ENCODE measurements at places on chromosomes 12 and 14. TPM values are rescaled to one million over a fixed set of nuclear protein-coding genes. Genes with fewer than 3 reads are reported as not detected.
A peak's percentile ranks its signal among the peaks of the same experiment; 100 is the strongest.

- H3K27ac ChIP-seq, result peak overlapping the region; percentile 91
- DNase-seq, result peak; percentile 75
- peaks cover 46% of the 10 kb centered on the region for H3K36me3 ChIP-seq
- no peaks in the 10 kb centered on the region for H3K27me3 ChIP-seq
Measured at GRCh38 chr12:121781998-121782979, 11.2 kb downstream of the RHOF start.

DNA sequence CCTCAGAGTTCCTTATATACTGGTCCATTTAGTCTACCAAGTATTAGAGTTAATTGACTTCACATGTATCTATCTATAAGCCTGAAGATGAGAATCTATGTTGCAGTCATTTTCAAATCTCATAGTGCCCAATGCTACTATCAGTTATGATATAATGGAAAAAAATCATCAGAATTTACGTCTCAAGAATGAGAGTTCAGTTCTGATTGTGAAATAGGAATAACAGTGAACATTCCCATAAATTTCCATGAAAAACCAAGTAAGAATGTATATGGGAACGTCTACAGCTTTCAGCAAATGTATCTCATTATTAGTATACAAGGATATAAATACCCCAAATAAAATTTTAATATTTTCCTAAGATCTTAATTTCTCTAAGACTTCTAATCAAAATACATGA, 77.2 kb downstream of the PPP1R12A start:
- H3K4me1 ChIP-seq, result peaks cover 3% of the 10 kb centered on the region
- no peak overlapping the region for H3K27ac ChIP-seq
- H3K4me3 ChIP-seq, result no peak overlapping the region
- peaks cover 57% of the 10 kb centered on the region for H3K36me3 ChIP-seq
- no peak for DNase-seq
- no peaks in the 10 kb centered on the region for H3K27me3 ChIP-seq

Gene FAM186B
- 0.41 TPM for total RNA-seq

Gene SPTLC2
- 30.7 TPM for total RNA-seq

Gene SERPINA5
- total RNA-seq, result not detected

- H3K4me3 ChIP-seq, result no peak overlapping the region
- no peaks in the 10 kb centered on the region for H3K27me3 ChIP-seq
- no peak overlapping the region for H3K27ac ChIP-seq
- DNase-seq, result no peak
- no peaks in the 10 kb centered on the region for H3K36me3 ChIP-seq
Measured at GRCh38 chr14:89924268-89924667, 30.3 kb downstream of the EFCAB11 start.
